ENCODE measurements at places on chromosomes 6 and 20.

GRCh38 chr20:24481173-24481572 lies 11.7 kb downstream of the SYNDIG1 start:
- DNase-seq, result no peak

DNA sequence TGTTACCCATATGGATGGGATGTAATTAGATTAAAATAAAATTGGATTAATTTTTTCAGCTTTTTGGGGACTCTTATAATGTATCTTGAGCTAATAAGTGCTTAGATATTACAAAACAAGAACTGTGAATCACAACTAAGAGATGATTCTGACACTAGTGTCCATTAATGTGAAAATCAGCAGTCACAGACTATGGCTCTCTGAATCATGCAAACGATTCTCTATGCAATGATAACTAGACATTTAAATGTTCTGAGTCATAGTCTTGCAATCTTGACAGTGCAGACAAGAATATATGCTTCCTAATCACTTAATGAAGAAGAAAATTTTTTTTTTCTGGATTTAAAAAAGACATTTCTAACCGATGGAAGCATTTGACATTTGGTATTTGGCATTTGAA lies 82.2 kb upstream of the OPRM1 start:
- DNase-seq, result no peak

DNA sequence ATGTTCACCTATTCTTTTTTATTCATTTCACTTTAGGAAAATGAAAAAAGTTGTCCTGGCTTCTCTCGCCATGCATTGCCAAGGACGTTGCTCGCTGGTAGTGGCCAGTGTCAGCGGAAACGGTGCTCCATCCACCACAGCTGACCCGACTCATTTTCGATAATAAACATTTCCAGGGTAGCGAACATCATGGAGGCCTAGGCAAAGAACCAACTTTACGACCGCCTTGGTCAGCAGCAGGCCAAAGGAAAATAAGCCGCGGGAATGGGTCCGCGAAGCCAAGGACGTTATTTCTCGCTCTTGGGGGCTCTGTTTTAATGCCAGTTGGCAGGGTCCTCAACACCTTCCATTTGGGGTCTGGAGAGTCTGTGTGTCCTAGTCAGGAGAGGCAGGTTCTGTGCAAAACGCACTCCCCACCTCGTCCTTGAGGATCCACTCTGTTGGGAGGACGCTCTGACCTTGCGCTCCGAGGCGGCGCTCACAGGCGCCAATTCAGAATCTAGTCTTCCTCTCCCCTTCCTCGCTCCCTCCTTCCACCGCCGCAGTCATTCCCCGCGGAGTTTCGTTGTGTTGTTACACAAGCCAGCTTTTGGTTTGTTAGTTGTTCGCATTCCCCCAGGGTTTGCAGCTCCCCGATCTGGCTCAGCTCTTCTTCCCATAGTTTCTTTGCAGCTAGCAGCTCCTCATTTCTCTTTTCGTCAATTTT lies 4.1 kb upstream of the PAX1 start:
- no peak for DNase-seq

DNA sequence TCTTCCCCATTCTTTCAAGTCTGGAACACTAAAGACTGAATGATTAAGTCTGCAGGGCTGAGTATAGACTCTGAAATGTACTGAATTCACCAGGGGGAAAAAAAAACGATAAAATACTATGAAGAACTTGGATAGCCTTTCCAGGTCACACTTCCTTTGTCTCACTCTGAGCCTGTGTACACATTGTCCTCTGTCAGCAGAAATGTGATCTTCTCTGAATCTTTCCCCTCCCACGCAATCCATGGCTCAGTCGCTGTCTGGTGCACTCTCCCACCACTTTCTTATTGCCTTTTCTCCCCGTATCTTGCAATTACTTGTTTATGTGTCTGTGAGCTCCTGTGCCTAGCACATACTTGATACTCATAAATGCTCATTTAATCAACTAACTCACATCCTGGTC lies 212.6 kb upstream of the RSPO3 start:
- DNase-seq, result no peak

DNA sequence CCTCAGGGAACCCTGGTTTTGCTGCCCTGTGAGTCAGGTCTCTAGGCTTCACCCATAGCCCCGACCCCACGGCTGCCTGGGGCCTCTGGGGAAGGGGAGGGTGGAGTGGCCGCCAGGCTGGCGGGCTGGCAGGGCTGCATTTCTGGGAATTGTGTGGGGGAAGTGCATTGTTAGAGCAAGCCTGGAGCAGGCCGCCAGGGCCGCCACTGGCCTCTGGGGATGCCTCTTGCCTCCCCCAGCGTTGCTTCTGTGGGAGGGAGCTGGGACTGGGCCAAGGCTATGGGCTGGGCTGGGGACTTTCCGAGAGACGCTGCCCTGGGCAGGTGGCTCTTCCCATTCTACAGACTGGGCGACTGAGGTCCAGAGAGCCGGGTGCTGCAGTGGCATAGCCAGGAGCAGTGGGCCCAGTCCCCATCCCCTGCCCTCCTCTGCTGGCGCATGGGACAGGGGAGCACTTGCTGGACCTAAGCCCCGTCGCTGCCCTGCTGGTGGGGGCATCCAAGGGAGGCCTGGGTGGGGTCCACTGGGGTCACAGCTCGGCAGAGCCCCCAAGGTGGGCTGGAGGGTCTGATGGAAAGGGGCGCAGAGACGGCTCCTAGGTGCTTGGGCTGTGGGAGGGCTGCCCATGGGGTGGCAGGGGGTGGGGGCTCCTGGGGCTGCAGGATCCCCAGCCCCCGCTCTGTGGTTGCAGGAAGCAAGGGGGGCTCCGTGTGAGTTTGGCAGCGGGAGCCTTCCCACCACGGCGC lies 6.6 kb upstream of the SOX18 start:
- peak; percentile 65 for DNase-seq

DNA sequence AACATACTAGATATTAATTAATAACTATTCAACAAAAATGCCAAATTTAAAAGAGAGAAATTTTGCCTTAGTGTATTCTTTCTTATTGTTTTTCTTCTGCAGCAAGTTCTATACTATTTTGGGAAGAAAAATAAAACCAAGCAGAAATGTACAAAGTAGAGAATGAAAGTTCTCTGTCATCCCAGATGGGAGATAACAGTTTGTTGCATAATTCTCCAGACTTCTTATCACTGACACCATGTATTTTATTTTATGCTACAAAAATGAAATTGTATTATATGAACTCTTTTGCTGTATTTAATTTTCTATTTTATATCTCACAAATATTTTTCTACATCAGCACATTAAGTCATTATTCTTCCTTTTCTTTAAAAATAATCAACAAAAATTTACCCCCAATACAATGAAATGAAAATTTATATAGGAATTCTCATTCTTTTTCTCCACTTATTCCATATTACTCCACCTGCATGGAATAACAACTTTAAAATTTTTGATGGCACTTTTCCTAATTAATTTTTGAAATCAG lies 18.2 kb downstream of the TMEM244 start:
- no peak for DNase-seq

GRCh38 chr6:34993213-34993612 lies 104.2 kb downstream of the ANKS1A start:
- DNase-seq, result no peak

DNA sequence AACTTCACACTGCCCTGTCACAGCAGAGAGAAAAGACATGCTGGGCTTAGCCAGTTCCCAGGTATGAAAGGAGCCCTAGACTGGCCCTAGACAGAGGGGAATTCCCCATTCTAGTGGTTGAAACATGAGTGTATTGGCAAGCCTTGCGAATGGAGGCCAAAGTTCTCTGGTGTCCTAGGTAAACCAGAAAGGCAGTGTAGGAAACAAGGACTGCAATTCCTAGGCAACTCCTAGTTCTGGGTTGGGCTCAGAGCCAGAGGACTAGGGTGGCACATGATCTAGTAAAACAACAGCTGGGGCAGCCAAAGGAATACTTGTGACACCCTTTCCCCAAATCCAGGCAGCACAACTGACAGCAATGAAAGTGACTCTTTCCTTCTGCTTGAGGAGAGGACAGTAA lies 265.0 kb upstream of the EPHA7 start:
- DNase-seq, result peak; percentile 40

DNA sequence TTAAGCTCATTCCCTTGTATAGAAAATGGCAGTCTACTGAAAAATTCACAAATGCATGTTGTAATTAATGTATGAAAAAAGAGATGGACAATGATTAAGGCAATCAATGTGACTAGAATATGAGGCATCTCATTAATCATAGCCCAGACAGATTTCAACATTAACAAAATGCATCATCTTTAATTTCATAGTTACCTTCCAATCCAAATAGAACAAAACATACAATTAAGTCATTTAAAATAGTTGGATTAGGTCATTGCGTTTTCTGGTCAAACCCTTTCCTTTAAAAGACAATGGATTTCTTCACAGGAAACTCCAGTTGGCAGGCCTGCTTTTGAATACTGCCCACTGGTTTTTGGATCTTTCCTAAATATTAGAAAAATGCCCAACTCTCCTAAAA lies 203.9 kb downstream of the HAO1 start:
- DNase-seq, result no peak

DNA sequence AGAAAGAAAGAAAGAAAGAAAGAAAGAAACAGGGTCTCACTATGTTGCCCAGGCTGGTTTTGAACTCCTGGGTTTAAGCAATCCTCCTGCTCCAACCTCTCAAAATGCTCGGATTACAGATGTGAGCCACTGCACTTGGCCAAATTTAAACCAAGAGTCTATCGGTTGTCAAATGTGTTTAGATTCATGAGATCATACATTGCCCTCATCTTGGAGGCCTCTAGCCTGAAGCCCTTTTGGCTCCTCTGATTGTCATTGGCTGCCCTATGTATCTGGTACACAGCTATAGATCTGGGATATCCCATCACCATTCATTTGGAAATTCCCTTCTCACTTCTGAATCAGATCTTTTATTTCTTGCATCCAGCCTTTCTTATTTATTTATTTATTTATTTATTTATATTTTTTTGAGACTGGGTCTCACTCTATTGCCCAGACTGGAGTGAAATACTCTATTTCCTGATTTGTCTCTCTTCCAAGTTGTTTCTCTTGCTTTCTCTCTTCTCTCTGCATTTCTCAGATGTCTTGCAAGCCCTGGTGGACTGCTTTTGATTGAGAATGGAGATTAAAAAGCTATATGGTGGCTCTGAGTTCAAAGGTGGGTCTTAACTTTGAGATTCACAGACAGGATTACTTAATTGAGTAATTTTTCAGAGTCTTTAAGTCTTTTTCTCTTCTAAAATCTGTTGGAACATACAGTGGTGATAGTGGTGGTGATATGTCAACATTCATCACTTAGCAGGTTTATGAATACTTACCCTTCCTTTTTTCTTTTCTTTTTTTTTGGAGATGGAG lies 121.9 kb downstream of the GJA1 start:
- no peak for DNase-seq

DNA sequence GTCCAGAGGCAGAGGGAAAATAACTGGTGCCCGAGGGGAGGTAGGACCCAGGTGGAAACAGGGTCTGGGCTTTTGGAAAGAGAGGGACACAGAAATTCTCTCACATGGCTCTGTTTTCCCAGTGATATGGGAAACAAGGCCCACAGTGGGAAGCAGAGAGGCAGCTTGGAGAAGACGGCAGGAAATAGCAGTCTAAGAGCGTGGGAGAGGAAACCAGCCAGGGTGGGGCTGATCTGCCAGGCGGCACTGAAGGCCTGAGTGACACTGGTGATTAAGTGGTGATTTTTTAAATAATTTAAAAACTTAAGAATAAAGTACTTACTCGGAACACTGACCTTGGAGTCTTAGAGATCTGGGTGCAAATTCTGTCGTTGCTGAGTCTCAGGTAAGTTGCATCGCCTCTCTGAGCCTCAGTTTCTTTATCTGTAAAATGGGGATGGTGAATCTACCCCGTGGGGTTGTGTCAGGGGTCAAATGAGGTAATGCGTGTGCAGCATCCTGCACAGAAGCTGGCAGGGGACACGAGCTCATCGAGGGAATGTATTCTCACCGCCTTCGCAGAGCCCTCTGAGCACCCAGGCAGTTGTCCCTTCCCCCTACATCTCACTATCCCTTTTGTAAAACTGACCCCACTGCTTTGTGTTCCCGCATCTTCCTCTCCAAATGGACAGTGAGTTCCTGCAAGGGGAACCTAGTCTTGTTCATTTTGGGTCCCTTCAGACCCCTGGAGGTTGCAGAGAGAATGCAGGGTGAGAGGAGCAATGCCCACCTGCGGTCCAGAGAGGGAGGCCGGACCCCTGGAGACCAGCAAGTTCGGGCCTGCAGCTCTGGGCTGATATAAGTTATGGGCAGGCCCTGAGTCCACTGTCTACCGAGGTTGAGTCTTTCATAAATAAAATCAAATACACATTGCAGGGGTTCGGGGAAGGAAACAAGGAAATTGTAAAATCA lies 228.6 kb upstream of the PMEPA1 start:
- DNase-seq, result no peak

- no peak for DNase-seq
These were observed 17.8 kb upstream of the BLCAP start for GRCh38 chr20:37545516-37545915.

DNA sequence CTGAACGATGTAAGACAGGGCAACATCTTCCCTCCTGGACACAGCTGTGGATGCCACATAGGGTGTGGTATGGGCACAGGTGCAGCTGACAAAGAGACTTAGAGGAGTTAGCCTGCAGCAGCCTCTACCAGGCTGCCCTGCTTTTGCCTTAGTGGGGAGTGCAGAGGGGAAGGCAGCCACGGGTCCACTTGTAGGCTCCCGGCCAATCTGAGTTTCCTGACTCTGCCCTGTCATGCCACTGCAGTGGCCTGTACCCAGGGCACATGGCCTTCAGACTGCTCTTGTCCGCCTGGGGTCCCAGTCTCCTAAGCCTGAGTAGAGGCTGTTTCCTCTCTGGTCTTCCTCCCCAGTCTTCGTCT lies 17.1 kb upstream of the CST9L start:
- no peak for DNase-seq

DNA sequence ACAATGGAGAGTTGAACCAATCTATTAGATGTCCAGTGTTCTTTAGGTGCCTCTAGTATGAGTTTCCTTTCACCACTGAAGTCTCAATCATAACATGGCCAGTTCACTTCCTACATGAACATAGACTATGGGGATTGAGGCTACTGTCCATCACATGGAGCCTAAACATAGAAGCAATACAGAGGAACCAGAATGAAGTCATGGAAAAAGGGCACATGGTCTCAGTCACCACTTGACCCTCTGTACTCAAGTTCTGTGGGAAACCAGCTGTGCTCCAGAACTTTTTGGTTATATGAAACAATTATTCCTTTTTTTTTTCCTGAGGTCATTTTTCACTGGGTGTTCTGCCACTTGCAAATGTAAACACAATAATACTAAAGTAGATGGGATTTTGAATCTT lies 762.5 kb downstream of the CBLN4 start:
- no peak for DNase-seq

GRCh38 chr20:2871111-2871465 lies 2.2 kb upstream of the PTPRA start:
- no peak for DNase-seq

DNA sequence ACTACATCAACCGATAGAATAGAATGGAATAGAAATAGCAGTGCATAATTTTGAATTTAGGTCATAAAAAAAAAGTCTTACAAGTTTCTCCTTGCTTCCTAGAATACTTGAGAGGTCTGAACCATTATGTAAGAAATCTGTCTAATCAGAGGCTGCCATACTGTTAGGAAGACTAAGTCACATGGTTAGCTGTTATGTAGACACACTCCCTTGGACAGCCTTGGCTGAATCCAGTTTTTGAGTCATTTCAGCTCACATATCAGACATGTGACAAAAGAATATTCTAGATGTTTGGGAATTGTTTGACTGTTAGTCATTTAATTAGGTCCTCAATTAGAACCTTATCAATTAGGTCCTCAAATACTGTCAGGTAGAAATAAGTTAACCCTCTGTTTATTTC lies 1601.4 kb downstream of the GRIK2 start:
- DNase-seq, result no peak
